ENCODE measurements at places on chromosomes 4 and X. TPM values are rescaled to one million over a fixed set of nuclear protein-coding genes. Genes with fewer than 3 reads are reported as not detected.

DNA sequence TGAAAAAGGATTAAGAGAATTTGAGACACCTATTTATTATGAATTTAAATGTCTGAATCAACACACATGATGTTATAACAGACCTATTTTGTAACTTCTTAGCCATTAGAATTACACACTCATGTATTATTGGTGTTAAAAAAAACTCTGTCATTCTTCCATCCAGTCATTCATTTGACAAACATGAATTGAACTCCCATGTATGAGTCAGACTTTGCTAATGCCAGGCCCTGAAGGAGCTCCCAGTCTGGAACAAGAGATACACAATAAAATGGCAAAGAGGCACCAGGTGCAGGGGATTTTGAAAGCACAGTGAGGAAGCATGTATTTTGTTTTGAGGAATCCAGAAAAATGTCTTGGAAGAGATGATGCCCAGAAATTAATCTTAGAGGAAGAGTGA lies 87.7 kb upstream of the EFHC2 start:
- peak; percentile 49 for DNase-seq

The SCFD2 gene
- total RNA-seq = 36.3 TPM

The SSX3 gene
- not detected for total RNA-seq

The SPANXD gene
- not detected for total RNA-seq

The CYP2U1 gene
- 7.6 TPM for total RNA-seq

DNA sequence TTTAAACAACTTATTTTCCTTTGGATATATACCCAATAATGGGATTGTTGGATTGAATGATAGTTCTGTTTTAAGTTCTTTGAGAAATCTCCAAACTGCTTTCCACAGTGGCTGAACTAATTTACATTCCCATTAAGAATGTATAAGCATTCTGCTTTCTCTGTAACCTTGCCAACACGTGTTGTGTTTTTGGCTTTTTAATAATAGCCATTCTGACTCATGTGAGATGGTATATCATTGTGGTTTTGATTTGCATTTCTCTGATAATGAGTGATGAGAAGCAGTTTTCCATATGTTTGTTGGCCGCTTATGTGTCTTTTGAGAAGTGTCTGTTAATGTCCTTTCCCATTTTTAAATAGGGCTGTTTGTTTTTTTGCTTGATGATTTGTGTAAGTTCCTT lies 155.6 kb upstream of the PITX2 start:
- DNase-seq = peak; percentile 20

The BTC gene
- not detected for total RNA-seq
